ENCODE measurements at places on chromosomes 13 and 19.
A peak's percentile ranks its signal among the peaks of the same experiment; 100 is the strongest.

DNA sequence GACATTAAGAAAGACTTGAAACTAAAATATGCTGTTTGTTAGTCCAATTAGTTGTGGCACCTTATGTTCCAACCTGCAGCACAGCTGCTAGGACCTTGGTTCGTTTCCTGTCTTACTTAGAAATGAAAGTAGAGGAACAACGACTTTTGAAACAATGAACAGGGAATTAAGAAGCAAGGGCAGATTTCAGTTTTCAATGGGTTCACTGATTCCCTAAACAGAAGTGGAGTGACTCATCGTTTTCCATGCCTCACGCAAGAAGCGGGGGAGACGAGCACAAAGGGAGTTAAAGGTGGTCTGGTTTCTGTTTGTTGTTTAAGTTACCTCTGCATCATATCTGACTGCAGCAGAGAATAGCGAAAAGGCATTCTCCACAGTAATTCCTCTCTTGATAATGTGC is 44.8 kb downstream of the PHF11 start:
- DNase-seq: no peak

DNA sequence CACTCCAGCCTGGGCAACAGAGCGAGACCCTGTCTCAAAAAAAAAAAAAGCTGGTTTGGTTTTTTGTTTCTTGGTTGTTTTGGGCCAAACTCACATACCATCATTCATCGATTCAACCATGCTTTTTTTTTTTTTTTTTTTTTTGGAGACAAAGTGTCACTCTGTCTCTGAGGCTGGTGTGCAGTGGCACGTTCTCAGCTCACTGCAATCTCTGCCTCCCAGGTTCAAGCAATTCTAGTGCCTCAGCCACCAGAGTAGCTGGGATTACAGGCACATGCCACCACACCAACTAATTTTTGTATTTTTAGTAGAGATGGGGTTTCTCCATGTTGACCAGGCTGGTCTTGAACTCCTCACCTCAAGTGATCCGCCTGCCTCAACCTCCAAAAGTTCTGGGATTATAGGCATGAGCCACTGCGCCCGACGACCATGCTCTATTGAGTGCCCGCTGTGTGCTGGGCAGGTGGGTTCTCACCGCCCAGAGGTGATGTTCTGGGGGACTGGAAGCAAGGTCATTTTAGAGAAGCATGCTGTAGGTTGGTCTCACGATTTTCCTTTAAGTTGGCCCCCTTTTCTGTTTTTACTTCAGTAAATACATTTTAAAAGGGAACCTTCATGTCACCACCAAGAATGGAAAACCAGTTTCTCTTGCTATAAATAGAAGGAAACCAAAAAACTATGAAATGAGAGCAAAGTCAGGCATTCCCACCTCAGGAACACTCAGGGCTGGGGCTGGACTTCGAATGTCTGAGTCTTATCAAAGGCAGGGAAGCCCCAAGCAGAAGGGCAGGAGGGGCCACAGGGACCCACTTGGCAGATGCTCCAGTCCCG is 8.3 kb upstream of the JUND start:
- no peak for DNase-seq

GRCh38 chr13:76715621-76716020 is 170.6 kb downstream of the KCTD12 start:
- DNase-seq: no peak

GRCh38 chr13:74705438-74705837 is 571.2 kb upstream of the KLF12 start:
- DNase-seq: no peak

- no peak for DNase-seq
These were observed 7.6 kb downstream of the LGALS4 start for GRCh38 chr19:38805180-38805579.

GRCh38 chr19:47497050-47497766 is 13.2 kb upstream of the KPTN start:
- DNase-seq: no peak

- no peak for DNase-seq
These were observed 20.7 kb upstream of the CLN5 start for GRCh38 chr13:76971215-76971614.

DNA sequence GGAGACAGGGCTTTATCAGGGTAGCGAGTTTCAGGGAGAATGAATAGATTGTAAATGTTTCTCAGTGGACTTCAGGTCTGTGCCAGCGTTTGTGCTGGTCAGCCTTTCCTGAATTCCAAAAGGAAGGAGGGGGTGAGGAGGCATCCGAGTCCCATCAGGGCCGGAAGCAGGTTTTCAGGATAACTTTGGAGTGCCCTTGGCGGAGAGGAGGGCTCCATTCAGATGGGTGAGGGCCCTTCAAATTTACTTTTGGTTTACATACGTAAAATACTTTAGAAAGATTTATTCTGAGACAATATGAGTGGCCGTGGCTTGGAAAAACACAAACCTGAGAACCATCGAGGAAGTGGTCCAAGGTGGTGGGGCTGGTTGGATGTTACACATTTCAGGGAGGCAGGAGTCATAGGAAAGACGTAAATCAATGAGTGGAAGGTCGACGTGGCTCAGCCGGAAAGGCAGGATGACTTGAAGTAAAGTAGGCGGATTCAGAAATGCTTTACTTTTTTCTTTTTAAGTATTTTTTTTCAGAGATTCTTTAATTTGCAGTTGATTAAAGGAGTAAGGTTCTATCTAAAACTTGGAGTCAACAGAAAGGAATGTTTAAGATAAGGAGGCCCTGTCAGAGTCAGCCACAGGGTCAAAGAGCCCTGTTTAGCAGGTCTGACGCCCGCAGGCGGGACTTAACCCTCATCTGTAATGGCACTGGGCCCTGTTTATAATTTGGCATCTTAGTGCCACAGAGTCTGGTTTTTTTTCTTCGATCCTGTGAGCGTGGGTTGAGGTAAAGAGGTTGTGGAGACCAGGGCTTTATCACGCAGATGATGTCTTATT is 32.8 kb downstream of the ATP11A start:
- no peak for DNase-seq

- no peak for DNase-seq
These were observed 30.5 kb downstream of the SOHLH2 start for GRCh38 chr13:36183901-36184300.

DNA sequence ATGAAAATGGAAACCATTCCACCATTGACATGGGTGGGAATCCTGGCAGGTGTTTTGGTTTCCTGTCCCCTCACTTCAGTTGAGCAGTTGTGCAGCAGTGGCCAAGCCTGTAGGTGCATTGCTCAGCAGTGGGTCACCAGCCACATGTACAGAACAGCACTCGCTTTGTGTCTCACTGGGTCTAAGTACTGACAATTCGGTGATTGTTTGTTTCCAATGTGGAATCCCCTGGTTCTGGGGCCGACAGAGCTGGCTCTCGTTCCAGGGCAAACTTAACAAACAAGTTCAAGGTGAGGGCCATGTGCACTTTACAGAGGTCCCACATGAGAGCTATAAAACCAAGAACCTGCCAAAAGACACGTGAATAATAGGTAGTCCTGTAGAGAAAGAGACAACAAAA is 54.1 kb upstream of the SPATA13 start:
- no peak for DNase-seq

GRCh38 chr19:37507167-37507464 is 377 bp downstream of the ZNF793 start:
- DNase-seq: no peak

- no peak for DNase-seq
These were observed 9.1 kb upstream of the POP4 start for GRCh38 chr19:29596885-29597525.

GRCh38 chr13:41416276-41416675 is 41.1 kb upstream of the RGCC start:
- DNase-seq: no peak

DNA sequence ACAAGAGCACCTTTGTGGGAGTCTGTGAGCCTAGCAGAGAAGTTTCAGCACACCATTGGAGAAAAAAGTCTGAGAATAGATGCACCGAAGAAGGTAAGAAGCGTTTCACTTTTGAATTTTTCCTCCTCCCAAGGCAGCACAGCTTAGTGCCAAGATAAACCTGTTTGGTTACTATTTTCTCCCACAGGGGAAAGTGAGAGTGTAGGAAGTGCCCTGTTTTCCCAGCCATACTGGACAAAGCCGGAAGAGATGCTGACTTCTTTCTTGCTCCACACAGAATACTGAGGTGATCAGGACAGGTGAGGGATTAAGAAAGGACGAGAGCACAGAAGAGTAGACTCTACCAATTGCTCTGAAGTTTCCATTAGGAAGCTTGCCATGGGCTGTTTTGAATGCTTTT is 1011.0 kb upstream of the MIR17HG start:
- no peak for DNase-seq

DNA sequence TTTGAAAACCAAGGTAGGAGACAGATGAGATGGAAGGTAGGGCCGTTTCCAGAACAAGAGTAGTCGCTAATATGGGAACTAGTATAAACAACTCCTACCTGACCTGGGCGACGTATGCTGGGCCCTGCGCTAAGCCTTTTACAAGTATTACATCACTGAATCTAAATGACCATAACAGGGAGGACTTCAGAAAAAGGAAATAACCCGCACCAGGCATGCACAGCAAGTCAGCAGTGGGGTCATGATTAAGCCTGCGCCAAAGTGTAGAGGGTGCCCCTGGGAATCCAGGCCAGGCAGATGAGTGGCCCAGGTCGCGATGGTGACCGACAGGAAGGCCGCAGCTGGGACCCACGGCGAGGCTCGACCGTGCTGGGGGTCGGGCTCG is 613 bp downstream of the ATP13A1 start:
- no peak for DNase-seq

GRCh38 chr13:113748862-113749451 is 10.1 kb upstream of the TMEM255B start:
- no peak for DNase-seq

- DNase-seq: no peak
These were observed 98.9 kb downstream of the ESD start for GRCh38 chr13:46698014-46698413.

DNA sequence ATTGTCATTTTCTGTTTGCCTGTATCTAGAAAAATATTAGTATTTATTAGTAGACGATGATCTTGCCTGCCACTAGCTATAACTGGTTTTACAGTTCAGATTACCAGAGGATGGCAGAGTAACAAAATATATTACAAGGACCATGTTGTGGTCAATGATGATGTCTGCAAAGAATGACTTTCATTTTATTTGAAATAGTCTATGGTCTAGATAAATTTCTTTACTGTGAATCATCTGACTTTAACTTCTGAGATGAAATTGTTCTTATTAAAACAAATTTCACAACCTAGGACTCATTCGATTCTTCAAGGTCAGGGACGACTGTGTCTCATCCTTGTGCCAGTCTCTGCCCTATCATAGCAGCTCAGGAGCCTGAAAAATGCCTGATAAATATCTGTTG is 637.8 kb upstream of the KLF12 start:
- DNase-seq: no peak

- no peak for DNase-seq
These were observed 1249.4 kb upstream of the SLC10A2 start for GRCh38 chr13:104315606-104316005.

DNA sequence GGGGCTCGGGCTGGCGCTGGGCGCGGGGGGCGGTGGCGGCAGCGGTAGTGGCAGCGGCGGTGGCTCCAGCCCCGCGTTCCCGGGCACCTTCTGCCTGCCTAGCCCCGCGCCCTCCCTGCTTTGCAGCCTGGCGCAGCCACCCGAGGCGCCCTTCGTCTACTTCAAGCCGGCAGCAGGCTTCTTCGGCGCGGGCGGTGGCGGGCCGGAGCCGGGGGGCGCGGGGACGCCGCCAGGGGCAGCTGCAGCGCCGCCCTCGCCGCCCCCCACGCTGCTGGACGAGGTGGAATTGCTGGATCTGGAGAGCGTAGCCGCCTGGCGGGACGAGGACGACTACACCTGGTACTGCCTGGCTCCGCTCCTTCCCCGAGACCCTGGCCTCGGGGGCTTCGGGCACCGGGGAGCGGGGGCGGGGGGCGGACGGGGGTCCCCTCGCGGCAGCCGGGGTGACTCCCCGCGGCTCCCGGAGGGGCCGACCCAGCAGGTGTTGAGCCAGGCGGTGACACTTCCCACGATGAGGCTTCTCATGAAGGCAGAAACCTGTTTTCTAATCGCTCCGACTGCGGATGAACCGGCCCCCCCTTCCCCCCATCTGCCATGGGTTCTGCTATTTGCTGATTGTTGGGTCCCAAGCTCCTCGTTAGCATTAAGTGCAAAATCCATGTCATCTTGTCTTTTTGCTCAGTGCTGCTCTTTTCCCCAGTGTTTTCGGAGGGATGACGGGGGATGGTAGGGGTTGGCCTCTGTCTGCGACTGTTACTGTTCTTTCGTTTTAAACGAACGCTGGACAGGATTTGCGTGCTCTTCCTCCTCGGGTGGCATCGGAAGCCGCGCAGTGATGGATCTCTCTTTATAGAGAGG is 943 bp downstream of the SLAIN1 start:
- DNase-seq: peak; percentile 26

GRCh38 chr13:44746690-44747089 is 170.6 kb upstream of the TSC22D1 start:
- no peak for DNase-seq

DNA sequence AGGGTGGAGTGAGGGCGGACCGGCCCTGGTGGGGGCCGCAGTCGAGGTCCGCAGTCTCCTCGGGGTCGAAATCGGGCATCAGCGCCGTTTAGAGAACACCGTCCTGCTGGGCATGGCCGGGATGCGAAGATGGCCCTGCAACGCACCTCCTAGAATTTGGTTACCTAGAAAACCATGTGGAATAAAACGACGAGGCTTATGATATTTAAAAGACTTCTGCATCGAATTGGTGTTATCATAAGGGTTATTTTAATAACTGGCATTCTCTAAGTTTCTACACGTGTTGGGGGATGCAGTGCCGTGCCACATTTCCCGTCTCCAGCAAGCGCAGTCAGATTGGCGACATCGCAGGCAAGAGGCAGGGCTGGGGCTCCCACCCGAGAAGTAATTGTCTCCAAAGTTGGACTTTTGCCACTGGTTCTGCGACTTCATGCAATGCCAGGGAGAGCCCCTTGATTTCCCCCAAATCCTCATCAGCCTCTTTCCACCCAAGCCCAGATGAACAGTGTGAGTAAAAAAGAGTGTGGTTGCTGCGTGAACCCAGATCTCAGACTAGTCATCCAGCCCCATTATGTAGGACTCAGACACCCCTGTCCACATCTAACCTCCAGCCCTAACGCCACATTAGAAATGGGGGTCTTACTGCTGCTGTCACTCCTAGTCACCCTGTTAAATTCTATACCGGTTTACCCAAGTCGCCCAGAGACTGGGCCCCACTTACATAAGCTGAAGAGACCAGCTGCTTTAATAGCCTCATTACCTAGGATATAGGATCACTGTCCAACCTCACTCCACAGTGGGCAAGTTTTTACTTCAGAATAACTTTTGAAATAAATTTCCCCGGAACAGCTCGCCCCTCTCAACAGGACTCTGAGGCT is 571 bp upstream of the DHRS12 start:
- DNase-seq: no peak

DNA sequence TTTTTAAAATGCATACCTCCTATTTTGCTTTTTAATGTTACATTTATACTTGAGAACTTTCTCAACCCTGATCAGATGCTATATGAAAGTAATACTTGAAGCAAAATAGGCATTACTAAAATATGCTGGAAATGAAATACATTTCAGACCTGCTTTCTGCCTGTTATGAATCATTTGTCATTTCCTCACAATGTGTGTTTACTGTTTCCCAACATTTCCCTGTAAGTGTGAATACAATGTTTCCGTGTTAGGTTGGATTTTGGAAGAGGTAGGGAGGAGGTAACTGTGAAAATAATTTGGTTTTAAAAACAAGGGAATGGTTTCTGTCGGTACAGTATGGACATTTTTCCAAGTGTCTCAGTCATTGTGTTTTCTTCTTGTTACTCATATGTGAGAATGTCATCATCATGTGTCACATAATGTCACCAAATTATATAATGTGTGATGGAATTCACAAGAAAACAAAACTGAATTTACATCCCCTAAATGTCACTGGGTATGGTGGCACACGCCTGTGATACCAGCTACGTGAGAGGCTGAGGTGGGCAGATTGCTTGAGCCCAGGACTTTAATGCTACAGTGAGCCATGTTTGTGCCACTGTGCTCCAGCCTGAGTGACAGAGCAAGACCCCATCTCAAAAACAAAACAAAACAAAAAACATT is 43.0 kb downstream of the ZAR1L start:
- DNase-seq: no peak
